ENCODE measurements at places on chromosomes 3 and 15.

DNA sequence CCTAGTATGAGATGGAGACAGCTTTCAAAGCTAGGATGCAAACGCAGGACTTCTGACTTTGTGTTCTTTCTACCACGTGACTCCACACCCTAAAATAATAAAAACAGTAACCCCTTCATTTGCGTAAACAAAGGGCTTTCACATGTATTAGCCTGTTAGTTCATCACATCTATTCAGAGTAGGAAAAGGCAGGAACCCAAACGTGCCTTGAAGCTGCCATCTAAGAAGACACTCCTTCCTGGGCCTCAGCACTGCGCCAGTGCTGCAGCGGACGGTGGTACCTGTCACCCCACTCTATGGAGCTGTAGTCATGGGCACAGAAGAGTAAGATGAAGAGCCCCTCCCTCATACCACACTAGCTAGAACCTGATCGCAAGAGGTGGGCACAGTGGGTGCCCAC lies 34.3 kb downstream of the PLD1 start:
- no peak for DNase-seq

DNA sequence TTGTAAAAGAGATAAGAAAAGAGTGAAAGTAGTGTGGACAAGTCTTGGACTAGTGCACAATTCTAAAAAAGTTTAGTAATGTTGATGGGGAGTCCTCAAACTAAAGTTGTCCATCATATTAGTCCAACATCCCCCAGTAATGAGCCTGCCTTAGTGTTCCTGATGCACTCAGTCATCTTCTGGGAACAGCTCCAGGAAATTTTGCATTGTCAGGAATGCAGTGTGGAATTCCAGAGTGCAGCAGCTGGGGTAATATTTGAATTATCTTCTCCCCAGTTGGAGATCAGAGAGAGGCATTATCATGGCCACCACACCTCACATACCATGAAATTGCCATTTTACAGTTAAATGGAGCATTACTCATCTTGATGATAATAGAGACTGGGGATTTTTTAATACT lies 528.8 kb upstream of the NAALADL2 start:
- peak; percentile 96 for DNase-seq

GRCh38 chr3:148379763-148380382 lies 317.8 kb upstream of the AGTR1 start:
- DNase-seq: no peak

- no peak for DNase-seq
These were observed 84.5 kb downstream of the VGLL4 start for GRCh38 chr3:11558918-11559815.

DNA sequence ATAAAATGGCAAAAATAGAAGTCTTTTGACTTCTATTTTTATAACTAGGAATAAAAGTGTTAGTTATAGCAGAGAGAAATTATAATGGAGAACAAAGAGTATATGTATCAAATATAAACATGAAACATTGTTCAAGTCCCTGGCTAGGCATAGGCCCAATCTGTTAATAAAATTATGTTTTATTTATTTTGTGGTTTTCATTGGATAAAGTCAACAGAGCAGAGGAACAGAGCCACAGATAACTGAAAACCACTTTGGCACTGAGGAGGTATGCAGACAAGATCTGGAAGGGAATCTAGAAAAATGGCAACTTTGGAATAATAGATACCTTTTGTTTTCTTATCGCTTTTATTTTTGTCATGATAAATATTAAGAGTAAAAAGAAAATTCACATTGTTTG lies 50.4 kb upstream of the ICE2 start:
- DNase-seq: no peak

GRCh38 chr3:69499899-69500421 lies 114.1 kb upstream of the FRMD4B start:
- DNase-seq: no peak

GRCh38 chr15:25435474-25436243 lies 3.2 kb downstream of the UBE3A start:
- no peak for DNase-seq

DNA sequence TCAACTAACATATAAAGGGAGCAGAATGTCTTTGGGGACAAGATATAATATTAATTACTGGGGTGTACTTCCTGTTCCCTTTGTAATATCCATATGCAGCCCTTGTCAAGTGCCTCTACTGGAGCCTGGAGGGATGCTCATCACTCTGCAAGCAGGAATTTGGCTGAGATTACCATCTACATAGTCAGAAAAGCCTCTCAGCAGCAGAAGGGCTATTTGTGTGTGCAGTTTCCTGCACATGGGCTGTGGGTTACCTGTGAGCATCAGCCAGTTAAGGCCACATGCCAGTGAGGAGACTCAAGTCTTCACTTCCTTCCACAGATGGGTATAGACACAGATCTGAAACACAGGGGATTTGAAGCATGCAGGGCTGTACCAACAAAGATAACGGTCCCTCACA lies 278.1 kb upstream of the PLSCR5 start:
- no peak for DNase-seq

DNA sequence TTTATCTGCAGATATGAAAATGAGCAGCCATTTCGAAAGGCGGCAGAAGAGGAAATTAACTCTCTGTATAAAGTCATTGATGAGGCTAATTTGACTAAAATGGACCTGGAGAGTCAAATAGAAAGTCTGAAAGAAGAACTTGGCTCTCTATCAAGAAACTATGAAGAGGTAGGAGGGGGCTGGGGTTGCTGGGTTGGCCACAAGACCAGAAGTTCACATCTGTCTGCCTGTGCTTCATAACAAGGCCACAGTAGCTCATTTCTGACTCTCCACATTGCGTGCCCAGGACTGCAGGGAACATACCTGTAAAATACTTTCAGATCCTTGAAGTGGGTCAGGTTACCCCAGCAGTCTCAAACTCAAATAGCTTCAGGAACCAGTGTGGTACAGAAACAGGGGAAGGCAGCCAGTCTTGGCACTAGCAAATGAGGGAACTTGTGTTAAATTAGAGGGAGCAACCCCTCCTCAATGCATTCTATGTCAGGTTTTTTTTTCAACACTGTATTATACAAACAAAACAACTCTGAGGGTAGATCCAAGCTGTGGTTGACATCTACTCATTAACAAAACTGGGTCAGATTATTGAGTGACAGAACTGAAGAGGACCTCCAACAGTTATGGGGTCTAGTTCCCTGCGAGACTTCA lies 48.7 kb downstream of the BFSP2 start:
- DNase-seq: no peak

GRCh38 chr3:71801986-71802385 lies 17.0 kb upstream of the PROK2 start:
- no peak for DNase-seq

DNA sequence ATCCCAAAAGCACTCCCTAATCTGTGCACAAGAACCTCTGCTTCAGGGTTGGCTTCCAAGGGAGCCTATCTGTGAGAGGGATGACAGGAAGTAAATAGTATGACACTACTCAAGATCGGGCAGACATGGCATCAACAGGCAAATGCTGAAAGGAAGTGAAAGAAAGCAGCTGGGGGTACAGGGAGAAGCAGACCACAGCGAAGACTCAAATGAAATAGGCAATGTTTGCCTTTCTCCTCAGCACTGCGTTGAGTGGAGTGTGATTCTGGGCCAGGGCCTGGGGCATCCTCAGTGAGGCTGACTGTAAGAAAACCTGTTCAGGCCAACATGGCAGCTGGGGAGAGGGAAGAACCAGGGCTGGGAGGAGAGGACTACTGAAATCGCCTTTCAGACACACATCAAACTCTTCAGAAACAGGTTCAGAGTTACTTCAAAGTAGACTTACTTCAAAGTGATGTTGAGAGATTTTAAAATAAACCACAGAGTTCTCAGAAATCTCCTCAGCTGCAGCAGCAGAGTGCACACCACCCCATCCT lies 96.6 kb downstream of the SLC9A9 start:
- DNase-seq: no peak

- no peak for DNase-seq
These were observed 156.2 kb upstream of the IQSEC1 start for GRCh38 chr3:13229273-13229949.

DNA sequence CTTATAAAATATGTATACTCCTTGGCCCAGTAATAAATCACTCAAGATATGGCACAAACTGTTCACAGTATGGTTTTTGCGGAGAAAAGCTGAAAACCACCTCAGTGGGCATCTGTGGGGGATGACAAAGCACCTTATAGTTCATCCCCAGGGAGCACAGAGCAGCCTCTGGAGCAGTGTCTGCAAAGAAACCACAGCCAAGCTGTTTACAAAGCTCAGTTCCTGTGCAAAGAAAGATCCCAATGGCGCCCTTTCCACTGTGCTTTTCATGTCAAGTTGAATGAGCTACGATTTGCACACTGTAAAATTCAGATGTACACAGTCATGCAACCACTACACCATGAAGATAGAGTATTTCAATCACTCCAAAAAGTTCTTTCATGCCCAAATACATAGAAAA lies 2.5 kb upstream of the EFCC1 start:
- no peak for DNase-seq

- no peak for DNase-seq
These were observed 1209.4 kb downstream of the ROBO2 start for GRCh38 chr3:78249294-78249693.

GRCh38 chr15:74468341-74469032 lies 7.5 kb upstream of the UBL7 start:
- no peak for DNase-seq

DNA sequence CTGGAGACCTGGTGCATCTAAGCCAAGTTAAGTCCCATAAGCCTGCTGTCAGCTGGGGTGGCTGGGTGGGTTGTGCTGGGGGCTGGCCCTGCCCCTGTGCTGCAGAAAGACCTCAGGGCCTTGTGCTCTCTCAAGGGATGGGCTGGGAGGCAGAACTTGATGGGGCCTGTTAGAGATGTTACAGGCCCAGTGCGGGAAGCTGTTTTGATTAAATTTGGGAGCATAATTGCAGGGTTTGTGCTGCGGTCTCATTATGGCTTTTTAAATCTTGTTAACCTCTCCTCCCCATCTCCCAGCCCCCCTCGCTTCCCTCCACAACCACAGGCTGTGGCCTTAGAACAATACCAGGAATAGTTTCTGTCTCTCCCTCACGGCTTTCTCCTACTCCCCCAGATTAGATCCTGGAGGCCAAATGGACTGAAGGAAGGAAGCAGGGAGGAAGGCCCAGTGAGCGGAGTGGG lies 87.6 kb upstream of the TLE3 start:
- DNase-seq: no peak

- DNase-seq: peak; percentile 25
These were observed 866.3 kb downstream of the ROBO2 start for GRCh38 chr3:77906102-77906709.

GRCh38 chr3:127694467-127695215 lies 21.9 kb downstream of the ABTB1 start:
- no peak for DNase-seq

DNA sequence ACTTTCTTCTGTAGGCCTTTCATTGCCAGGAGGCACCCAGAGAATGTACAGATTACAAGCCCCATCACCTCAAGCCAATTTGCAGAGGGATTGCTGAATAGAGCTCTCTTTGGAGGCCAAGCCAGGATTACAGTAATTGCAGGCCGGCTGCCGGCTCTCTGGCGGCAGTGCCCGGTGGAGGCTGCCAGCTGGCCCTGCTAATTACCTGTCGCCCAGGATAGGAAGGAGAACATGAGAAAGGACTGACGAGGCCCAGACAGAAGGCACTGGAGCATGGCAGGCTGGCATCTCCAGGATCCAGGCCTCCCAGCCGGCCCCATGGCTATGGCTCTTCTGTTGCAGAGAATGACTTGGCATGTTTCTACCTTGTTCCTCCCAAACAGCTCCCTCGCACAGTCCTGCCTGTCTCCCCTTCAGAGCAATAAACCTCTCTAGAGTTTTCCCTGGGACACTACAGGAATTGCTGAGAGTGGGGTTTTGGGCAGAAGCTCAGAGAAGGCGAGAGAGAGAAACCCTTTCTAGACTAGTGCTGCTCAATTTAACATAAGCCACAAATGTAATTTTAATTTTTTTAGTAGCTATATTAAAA lies 273.6 kb upstream of the PROK2 start:
- DNase-seq: no peak

- no peak for DNase-seq
These were observed 57.9 kb downstream of the RORA start for GRCh38 chr15:61171209-61171608.

GRCh38 chr15:52579852-52580251 lies 11.0 kb upstream of the ARPP19 start:
- no peak for DNase-seq

DNA sequence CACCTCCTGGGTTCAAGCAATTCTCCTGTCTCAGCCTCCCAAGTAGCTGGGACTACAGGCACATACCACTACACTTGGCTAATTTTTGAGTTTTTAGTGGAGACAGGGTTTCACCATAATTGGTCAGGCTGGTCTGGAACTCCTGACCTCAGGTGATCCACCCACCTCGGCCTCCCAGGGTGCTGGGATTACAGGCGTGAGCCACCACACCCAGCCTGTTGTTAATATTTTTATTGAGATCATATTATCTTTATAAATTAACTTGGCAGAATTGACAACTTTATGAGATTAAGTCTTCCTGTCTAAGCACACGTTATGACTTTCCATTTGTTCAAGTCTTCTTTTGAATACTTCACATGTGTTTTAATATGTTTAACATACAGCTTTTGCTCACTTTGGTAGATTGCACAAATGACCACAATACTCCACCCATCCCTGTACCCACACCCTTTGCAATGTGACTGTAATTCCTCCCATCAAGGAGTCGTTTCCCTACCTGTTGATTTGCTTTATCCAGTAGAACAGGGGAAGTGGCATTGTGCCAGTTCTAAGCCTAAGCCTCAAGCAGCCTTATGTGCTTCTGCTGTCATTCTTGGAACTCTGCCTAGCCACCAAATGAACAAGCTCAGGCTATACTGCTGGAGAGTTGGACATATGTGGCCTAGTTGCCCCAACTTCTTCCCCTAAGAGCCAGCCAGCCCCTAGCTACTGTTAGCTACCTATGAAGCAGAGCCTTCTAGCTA lies 8.2 kb downstream of the XYLB start:
- DNase-seq: no peak

- peak; percentile 90 for DNase-seq
These were observed 106.4 kb upstream of the SLC2A2 start for GRCh38 chr3:171132873-171133272.

DNA sequence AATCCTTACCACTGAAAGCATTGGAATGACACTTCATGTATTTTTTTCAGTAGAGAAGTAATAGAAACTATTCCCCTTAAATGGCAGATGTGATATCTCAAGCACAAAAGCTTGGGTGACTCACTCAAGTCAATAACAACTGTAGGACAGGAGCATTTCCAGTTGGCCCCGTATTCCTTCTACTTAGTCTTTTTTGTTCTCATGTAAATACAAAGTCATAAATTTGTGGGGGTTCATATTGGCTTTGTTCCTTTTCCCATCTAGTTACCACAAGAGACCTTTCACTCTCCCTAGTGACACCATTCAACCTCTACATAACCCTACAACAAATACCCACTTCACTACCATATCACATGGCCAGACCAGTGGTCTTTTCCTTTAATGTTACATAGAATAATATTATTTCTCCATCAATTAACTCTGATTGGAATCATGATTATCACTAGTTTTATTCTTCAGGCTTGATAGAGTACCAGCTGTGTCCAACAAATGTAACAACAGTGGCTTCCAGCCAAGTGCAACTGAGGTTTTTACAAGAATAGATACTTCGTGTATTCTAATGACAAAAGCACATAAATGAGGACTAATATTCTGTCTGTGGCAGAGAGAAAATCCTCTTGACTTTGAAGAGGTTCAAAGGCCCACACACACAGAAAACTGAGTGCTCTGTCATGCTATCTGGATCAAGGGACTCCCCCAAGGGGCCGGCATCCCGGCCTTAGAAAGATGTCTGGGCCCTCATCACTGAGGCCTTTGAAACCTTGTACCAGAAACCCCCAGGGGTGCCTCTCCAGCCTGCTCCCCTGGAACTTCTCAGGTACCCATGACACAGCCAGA lies 94.0 kb upstream of the THBS1 start:
- no peak for DNase-seq

Measured in HS-5 (cell line).